Stimulated activated CD8-positive, alpha-beta memory T cell treated with anti-CD3 and anti-CD28 coated beads, Interleukin-2, amount 100 ng/mL, for 48 hours (primary cell): ENCODE measurements at places on chromosomes 5 and 9.
A peak's percentile ranks its signal among the peaks of the same experiment; 100 is the strongest.

GRCh38 chr5:172730981-172731679 is 39.9 kb downstream of the DUSP1 start:
- no peak for DNase-seq

- DNase-seq = no peak
Observed at GRCh38 chr5:177538876-177539275, 15.5 kb downstream of the FAM193B start.

GRCh38 chr9:122579874-122580273 is 3.3 kb downstream of the OR1L8 start:
- DNase-seq = no peak

DNA sequence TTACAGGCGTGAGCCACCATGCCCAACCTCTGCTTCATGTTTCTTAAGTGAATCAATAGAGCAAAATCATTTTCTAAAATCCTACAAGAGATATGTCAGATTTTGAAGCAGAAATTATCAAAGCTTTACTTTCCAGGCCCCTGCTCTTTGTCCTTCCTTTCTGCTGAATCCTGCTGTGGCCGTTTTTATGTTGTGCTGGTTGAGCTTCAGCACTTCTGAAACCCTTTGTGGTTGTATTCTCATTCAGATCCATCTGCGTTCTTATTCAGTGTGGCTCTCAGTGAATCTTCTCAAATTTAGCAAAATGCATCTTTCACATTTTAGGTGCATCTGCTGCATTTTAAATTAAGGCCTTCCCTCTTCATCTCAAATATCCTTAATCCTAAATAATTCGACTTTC is 26.0 kb downstream of the JMY start:
- DNase-seq = no peak

DNA sequence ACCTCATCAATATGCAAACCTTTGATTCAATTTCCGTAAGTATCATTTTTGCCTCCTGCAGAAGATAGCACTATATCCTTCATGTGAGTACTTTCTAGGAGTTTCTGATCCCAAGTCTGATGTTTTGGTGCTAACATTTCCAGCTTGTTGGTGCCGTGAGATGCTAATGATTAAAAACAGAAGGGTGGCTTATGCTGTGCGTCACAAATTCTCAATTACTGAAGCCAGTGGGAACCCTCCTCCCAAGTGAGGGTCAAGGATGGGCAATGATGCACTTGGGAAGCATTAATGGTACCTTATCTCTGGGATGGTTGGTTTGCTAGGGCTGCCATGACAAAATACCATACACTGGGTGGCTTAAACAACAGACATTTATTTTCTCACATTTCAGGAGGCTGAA is 123.0 kb downstream of the FOXD1 start:
- no peak for DNase-seq

GRCh38 chr5:91179018-91179417 is 204.1 kb downstream of the ARRDC3 start:
- no peak for DNase-seq

GRCh38 chr5:10886497-10886896 is 125.5 kb upstream of the DAP start:
- no peak for DNase-seq

DNA sequence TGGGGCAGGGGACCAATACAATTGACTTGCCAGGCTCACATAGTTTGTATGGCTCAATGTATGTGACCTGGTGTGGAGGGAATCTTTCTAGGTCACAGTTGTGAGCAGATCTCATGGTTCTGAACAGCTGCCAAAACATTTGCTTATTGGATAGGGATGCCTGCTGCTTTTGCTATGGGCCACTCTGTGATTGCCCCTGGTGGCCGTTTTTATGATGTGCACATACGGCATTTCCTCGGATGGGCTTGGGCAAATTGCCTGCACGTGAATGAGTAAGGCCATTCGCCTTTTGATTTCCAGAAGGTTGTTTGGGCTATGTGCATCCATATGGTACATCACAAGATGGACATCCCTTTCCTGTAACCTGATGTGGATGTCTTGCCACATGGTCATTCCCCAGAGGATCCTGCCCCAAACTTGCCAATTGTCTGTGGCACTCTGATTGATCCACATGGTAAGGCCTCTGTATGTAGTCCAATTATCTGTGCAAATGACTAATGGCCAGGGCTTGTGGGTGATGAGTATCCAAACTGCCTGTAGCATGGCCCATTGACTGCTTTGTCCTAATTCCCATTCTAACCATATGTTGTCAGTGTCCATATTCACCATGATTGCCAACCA is 10.7 kb upstream of the SLC22A4 start:
- DNase-seq = no peak

DNA sequence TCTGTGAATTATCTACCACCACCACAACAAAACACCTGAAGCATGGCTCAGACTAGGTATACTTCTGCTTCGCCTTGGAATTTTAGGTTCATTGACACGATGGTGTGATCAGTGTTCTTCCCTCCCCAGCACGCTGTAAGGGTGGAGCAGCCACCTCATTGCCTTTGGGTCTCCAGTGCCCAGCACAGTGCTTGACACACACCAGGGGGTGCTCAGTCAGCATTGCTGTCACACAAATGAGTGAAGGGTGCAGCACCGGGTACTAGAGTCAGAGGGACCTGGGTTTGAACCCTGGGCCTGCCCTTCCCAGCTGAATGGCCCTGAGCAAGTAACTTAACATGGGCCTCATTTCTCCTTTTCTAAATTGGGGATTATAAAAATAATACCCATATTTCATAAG is 9.9 kb upstream of the ANGPTL2 start:
- no peak for DNase-seq

DNA sequence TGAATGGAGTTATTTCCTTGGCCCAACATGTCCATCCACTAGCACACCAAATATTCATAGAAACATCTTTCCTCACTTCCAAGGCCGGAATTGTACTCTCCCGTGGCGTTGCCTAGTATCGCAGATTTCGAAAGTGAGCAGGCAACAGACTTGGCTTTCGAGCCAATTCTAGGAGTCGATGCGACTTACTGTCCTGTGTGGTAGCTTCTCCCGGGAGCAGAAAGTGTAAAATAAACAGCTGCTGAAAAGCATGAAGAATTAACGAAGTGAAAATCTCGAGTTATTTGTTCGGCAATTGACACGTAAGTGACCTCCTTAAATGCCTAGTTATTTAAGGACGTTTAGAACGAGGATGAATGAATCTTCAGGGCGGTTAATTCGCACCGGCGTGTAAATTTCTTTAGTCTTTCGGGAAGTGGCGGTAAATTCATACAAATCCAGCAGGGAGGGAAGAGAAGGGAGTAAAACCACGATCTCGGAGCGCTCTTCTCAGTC is 449 bp upstream of the PCSK5 start:
- no peak for DNase-seq

DNA sequence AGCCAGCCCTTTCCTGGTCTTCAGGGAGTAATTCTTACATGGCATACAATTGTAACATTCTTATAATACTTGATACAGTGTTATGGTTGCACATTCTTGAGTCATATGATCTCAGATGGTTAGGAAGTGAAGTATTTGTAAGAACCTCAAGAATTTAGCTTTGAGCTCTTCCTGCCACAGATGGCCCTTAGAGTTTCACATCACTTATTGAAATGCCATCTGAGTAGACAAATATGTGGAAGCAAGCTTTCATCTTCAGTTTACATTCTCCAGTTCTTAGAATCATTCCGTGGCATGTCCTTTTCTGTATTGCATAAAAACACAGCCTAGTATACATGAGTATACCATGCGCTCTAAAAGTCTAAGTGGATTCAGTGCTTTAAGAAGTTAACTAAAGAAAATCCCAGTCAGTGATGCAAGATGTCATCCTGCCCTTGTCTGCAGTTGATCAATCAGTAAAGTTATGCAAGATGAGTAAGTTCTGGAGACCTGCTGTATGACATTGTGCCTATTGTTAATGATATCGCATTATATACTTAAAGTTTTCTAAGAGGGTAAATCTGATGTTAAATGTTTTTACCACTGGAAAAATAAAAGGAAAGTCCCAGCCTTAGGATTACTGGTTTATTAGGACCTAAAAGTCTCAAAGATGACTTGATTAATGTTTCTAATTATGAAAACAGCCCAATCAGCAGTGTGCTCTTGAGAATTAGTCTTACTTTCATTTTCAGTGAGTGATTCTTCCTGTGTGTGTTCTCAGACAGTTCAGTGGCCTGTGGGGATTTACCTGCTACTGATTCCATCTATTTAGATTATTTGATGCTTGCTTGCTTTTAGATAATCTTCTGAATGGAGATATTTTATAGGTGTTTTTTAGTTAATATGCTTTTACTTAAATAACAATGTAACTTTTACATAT is 29.4 kb downstream of the RHOBTB3 start:
- DNase-seq = no peak

DNA sequence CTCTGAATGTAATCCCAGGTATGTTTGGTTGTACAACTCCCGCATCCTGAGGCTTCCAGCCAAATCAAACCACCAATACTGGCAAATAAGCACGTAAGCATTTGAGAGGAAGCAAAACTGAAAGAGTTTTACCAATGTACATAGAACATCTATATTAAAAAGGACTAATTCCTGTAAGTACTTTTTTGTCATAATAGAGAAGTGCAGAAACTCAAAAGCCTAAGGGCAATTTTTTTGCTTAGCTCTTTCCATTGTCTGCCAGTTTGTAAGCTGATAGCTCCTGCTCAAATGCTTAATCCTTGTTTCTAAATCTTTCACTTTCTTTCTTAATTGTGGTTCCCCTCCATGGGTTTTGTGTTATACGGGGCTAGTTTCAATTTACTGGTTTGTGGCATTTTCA is 1151.8 kb downstream of the CDH12 start:
- no peak for DNase-seq

GRCh38 chr5:73451224-73452130 is 2.9 kb upstream of the FOXD1 start:
- peak; percentile 58 for DNase-seq

DNA sequence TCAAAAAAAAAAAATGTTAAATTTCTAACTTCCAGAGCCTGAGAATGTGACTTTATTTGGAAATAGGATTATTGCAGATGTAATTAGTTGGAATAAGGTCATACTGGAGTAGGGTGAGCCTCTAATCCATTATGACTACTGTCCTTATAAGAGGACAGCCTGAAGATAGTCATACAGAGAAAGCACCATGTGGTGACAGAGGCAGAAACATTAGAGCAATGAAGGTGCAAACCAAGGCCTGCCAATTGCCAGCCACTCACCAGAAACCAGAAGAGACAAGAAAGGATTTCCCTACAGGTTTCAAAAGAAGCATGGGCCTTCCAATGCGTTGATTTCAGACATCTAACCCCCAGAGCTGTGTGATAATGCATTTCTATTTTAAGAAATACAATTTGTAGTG is 659.2 kb upstream of the CHD1 start:
- no peak for DNase-seq

- DNase-seq = no peak
Observed at GRCh38 chr9:136361754-136362449, 1.6 kb downstream of the DNLZ start.

GRCh38 chr9:92004045-92004392 is 54.0 kb upstream of the ROR2 start:
- no peak for DNase-seq

GRCh38 chr5:139985733-139986132 is 57.4 kb downstream of the NRG2 start:
- DNase-seq = no peak

GRCh38 chr9:15572200-15572770 is 19.4 kb downstream of the CCDC171 start:
- DNase-seq = no peak

GRCh38 chr9:91694081-91694870 is 255.8 kb downstream of the ROR2 start:
- DNase-seq = no peak

- DNase-seq = no peak
Observed at GRCh38 chr9:36316611-36317317, 58.5 kb upstream of the GNE start.

GRCh38 chr9:104769655-104770054 is 5.7 kb downstream of the NIPSNAP3B start:
- no peak for DNase-seq

- no peak for DNase-seq
Observed at GRCh38 chr5:15026944-15027343, 155.4 kb upstream of the ANKH start.

DNA sequence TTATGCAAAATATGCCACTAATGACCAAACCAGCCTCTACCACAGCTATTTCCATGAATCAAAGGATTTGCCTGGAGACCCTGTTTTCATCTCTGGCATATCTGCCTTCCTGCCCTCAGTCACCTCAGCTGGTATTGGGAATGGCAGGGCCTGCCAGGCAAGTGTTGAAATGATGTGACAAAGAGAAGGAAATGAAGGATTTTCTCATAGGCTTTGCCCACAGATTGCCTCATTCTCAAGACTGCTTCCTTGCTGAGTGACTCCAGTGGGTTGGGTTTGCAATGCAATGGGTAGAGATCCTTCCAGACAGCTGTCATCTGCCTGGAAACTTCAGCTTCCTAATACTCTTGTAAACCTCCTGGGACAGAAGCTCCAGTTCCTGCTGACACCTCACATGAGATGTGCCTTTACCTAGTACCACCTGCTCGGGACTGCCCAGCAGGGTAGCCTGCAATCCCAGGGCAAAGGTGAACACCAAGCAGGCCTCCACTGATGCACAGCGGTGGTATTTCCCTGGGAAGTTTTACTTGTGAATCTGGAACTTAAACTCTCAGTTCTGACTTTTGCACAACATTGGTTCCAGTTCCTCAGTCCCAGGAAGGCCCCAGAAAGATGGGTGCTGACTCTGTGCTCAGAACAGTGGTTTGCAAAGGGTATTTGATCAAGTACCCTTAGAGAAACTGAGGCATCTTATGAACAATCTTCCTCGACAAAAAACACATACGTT is 64.8 kb upstream of the SLC1A1 start:
- no peak for DNase-seq
